Left renal cortex interstitium (tissue), 4 donors: ENCODE measurements at places on chromosomes 16 and 17.
A peak's percentile ranks its signal among the peaks of the same experiment; 100 is the strongest.

GRCh38 chr16:49776085-49776595 lies 79.8 kb downstream of the ZNF423 start:
- no peak for DNase-seq

DNA sequence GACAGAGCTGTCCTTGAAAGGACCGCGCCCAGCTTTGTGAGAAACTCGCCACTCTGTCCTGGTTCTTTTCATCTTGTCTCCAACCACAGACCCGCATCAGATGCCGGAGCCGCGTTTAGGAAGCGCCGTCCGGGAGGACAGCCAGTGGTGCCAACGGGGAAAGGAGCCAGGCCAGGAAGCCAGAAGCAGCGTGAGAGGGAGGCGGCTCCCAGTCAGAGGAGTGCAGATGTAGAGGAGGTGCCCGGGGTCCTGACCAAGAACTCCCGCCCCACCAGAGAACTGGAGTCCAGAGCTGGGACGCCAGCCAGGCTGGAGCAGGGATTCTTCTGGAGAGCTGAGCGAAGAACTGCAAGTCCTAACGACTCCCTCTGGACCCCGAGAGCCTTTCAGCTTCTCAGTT lies 49.3 kb upstream of the TNRC6C start:
- DNase-seq, result no peak

GRCh38 chr16:49274591-49274990 lies 7.0 kb downstream of the CBLN1 start:
- no peak for DNase-seq

GRCh38 chr16:83928341-83929055 lies 24.5 kb upstream of the OSGIN1 start:
- DNase-seq, result no peak

DNA sequence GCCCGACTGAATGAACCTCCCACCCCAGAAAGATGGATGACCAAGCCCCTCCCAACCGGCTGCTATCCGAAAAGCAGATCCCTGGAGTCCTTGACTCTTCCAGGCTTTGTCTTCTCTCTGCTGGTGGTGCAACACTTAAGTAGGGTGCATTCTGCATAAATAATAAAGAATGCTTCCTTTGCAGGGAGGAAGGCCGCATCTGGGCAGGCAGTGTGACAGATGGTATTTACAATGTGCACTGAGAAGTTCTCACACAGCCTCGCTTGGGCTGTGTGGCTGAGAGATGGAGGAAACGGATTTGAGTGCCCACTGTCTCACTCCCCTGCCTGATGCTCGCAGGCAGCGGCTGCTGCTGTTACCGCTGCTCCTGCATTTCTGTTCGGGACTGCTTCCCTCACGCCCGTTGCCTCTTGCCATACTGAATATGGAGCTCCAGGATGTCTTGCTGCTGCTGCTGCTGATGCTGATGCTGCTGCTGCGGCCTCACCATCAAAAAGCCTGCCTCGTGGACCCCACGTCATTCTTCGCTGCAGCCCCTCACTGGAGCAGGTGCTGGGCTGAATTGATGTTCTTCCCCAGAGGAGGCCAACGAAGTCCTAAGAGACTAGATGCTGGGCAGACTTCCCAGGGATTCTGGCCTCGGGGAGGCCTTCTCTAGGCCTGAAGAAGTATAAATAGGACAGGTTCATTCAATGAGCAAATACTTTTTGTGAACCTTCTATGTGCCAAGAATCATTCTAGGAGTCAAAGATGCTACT lies 7.1 kb upstream of the RHBDL3 start:
- DNase-seq, result no peak

- DNase-seq, result no peak
Measured at GRCh38 chr17:64245218-64246145, 17.6 kb downstream of the TEX2 start.

DNA sequence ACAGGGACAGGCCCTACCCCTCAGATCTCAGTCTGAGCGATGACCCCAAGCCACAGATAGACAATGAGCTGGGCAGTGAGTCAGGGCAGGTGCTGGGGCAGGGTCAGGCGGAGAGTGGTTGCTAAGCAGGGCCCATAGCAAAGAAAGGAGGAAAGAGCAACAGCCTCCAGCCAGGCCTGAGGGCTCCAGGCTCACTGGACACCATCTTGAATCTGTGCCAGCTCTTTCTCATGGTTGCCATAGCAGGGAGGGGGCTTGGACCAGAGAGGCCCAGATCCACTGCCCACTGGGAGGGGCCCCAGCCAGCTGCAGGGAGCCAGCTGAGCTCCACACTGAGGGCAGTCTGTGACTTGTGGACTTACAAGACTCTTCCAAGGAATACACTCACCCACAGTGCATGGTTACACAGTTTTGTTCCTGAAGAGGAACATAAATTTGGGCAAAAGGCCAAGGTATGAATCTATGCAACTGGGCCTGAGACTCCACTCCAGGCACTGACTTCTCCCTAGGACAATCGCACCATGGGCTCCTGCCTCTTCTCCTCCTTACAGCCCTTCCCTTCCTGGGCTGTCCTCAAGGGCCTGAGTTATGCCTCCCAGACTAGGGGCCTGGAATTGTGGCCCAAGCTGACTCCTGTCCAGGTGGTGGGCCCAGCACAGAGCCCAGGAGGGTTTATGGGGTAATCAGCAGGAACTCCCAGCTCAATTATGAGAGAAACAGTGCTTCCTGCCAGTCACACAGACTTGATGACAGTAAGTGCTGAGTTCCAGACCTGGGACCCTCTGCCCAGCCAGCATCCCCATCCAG lies 59.9 kb downstream of the BEAN1 start:
- no peak for DNase-seq

GRCh38 chr16:80433623-80434022 lies 107.2 kb upstream of the DYNLRB2 start:
- no peak for DNase-seq

GRCh38 chr17:56913000-56913311 lies 893 bp downstream of the TRIM25 start:
- DNase-seq, result no peak

DNA sequence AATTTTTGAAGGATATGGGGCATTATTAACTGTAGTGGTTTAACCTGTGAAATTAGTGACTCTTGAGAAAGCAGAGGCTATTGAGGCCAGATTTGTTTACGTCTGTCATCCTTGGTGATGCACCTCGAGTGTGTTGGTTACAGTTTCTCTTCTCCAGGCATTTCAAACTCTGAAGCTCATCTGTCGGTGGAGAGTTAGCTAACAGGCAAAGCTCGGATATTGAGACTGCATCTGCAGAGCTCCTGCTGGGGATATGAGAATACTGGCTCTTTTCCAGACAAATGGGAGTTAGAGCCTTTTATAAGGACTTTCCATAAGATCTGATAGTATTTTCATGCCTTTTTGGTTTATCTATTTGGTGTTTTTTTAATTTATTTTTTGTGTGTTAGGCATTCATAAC lies 6.7 kb downstream of the CLEC16A start:
- no peak for DNase-seq

DNA sequence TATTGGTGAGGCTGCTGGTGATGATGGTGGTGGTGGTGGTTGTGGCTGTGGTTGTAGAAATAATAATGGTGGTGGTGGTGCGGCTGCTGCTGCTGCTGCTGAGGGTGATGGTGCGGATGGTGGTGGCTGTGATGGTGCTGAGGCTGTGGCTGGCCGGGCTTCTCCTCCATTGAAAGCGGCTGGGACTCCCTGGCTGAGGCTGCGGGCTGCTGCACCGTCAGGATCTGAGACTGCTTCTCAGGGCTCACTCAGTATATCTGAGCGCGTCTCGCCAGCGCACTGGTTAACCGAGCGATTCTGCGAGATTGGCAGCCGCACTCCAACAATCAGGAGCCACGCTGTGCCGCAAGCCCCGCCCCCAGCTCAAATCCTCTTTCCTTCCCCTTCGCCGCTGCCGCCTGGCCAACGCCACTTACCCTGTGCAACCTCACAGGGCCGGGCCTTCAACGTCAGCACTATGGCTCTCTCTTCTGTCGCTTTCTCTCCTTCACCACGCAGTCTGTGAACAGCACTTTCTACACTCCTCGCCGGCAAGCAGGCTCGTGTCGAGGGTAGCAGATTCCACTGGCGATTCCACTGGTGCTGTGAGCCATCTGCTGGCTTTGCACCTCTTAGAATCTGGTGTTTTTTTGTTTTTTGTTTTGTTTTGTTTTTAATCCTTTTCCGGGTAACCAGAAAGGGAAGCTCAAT lies at the start of gene NUFIP2:
Gene NUFIP2, minus strand, starts transcription at position 259 of the 690 bp plus-strand sequence. Its CDS starts 89 bp downstream, at position 170.
- DNase-seq, result peak; percentile 96

DNA sequence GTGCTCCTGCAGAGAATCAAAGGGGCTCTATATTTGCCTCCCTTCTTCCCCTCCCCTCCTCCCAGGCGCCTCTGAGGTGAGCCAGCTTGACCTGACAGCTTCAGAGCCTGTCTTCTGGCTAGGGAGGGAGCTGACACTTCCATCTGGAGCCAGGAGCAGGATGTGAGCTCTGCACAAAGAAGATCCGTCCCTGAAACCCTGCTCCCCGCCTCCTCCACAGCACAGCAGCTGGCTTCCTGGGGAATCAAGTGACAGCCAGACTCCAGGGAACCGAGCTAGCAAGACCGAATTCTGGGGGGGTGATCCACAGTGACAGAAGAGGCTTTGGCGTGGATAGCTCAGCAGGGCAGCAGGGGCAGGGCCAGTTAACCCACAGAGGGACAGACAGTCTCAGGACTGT lies 37.2 kb downstream of the CCDC182 start:
- no peak for DNase-seq

DNA sequence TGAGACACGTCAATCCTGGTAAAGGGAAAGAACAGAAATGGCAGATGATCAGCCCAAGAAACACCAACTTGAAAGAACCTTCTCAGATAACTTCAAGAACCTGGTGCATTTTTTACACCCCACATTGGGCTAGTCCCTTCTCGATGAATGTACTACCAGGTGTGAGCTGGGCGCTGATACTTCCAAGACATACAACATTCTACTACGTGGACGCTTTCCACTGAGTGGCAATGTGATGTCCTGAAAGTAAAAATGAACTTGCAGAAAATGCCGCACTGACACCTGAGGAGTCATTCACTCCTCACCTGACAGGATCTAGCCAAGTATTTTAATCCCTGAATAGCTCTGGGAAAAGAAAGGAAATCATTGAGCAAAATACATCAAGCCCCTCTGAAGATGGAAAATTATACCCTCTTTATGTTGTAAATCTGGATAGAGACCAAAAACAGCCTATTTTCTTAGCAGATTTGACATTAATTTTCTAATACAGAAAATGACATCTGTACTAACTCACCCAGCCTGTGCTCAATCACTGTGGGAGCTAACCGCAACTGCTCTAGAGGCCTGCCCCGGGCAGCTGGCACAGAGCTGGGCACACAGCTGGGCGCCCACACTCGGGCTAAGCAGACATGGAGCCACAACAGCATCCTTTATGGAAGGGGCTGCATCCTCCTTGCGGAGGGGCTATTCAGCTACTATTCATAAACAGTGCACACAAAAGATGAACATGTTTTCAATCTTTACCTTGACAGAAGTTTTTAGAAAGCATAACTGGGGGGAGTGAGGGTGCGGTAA lies 16.2 kb downstream of the SNN start:
- no peak for DNase-seq

- no peak for DNase-seq
Measured at GRCh38 chr16:73131156-73131862, 83.4 kb upstream of the ZFHX3 start.

DNA sequence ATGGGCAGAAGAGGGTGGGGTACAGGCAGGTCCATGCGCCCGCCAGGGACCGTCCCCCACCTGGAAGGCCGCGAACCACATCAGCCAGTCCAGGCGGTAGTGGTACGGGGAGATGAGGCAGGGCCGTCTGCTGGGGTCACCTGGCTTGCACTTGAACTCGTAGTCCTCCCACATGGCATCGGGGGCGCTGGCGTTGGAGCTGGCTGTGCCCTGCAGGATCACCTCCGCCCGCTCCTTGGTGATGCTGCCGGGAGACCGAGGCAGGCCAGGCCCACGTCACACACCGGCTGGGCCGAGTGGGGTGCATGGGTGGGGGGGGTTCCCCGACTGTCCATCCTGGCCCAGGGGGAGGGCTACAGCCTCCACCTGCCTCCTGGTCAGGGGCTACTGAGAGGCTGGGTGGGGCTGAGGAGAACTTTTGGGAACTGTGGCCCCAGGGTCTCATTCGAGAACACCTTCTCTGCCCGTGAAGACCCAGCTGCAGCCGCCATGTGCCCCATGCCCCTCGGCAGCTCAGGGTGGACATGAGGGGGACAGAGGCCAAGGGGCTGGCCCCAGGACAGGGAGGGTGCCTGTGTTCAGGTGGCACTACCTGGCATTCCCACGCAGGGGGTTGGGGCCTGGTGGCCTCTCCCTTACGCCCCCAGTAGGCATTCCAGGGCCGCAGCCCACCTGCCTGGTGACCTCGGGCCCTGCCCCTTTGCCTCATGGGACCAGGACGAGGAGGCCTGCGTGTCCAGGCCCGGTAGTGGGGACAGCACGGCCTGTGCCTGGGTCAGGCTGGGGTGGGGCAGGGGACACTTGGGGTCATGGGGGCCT lies 69.5 kb upstream of the GNG13 start:
- DNase-seq, result no peak

- DNase-seq, result no peak
Measured at GRCh38 chr17:30520436-30520835, 43.2 kb downstream of the GOSR1 start.

DNA sequence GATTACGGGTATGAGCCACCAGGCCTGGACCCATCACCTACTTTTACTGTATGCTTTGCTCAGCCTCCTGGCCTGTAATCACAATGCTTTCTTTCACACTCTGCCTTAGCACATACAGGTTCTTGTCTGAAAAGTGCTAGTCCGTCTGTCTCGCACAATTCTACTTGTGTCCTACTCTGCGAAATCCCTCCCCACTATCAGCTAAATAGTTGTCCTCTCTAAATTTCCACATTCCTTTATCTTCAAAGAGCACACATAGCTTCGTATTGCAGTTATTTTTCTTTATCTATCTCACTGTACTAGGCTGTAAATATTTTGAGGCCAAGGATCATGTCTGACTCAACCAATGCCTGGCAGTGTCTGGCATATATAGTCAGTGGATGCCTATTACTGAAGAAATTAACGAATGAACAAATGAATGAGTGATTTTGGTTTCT lies 38.5 kb upstream of the ETV4 start:
- no peak for DNase-seq

GRCh38 chr17:29771546-29771945 lies 148.8 kb upstream of the CORO6 start:
- no peak for DNase-seq

DNA sequence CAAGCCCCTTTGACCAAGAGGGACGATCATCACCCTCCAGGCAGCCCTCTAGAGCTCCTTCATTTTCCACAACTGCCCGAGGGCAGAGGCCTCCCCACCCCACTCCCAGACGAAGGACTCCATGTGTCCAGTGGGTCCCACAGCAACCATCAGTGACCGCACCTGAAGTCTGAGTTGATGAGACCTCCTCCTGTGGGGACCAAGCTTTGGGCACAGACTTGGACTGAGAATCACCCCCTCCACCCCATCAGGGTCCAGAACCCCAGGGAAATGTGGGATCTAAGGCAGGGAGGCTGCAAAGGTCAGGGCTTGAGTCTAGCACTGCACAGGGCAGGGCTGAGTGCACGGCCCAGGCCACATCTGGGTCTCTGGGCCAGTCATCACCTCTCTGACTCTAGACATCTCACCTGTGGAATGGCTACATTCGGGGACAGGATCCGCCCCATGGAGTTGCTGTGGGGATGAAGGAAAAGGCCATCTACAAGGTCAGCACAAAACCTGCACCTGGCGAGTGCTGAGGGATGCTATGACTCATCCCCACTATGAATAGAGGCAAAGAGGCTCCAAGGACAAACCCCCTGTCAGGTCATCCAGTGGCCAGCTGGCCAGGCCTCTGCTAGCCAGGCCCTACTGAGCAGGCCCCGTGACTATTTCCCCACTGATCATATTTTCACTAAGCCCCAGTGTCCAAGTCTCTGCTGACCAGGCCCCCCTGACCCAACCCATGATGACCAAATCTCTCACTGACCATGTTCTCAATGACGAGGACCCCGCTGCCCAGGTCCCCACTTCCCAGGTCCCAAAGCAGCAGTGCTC lies 38.4 kb downstream of the TNFRSF13B start:
- no peak for DNase-seq

- DNase-seq, result no peak
Measured at GRCh38 chr16:57947261-57947660, 23.7 kb downstream of the CNGB1 start.
